ENCODE measurements at places on chromosomes 7 and 10.

- H3K27ac ChIP-seq: no peak overlapping the region
- DNase-seq: no peak
- no peaks in the 10 kb centered on the region for H3K27me3 ChIP-seq
- no peak overlapping the region for H3K4me3 ChIP-seq
- H3K4me1 ChIP-seq: no peaks in the 10 kb centered on the region
These were observed 247.6 kb upstream of the MKI67 start for GRCh38 chr10:128373831-128374230.

GRCh38 chr10:109975244-109976190 is 32.3 kb upstream of the ADD3 start:
- H3K27me3 ChIP-seq: no peaks in the 10 kb centered on the region
- no peak overlapping the region for H3K27ac ChIP-seq
- no peaks in the 10 kb centered on the region for H3K36me3 ChIP-seq
- H3K4me1 ChIP-seq: peaks cover 4% of the 10 kb centered on the region
- H3K4me3 ChIP-seq: no peak overlapping the region

DNA sequence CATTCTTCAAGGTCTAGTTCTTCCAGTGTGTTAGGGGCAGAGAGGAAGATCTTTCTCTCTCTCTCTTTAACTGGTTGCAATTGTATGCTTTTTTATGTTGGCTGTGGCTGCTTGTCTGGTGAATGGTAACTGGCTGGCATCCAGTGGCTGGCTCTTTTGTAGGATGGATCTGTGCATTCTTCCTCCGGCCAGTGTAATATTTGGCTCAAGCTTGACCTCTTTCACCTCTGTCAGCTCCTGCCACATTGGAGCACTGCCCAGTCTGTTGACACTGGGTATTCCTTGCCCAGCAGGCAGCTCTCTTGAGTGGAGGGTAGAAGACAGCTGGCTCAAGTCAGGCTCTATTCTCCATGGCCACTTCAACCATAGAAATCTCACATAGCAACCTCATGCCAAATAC is 528.3 kb downstream of the PHTF2 start:
- no peak overlapping the region for H3K4me3 ChIP-seq
- no peaks in the 10 kb centered on the region for H3K36me3 ChIP-seq
- no peaks in the 10 kb centered on the region for H3K27me3 ChIP-seq

DNA sequence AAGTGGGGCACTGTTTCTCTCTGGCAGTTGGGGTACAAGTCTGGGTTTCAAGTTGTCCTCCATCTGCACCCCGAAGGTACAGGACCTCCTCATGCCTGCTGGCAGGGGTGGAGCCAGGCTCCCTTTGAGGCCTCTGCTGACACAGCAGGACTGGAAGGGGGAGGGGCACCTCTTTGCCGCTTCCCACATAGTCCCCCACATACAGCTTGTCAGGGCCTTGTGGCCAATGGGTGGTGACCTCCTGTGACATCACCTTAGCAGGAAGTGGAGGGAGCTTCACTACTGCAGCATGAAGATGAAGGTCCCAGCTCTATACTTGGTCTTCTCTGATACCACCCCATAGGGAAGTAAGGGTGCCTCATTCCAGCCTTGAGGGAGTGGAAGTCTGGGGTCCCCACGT is 167.8 kb downstream of the RAMP3 start:
- no peaks in the 10 kb centered on the region for H3K36me3 ChIP-seq
- peak; percentile 50 for DNase-seq
- H3K27me3 ChIP-seq: no peaks in the 10 kb centered on the region
- no peak overlapping the region for H3K4me3 ChIP-seq

- no peaks in the 10 kb centered on the region for H3K36me3 ChIP-seq
- no peak for DNase-seq
- H3K4me1 ChIP-seq: peaks cover 4% of the 10 kb centered on the region
- peaks cover 44% of the 10 kb centered on the region for H3K27me3 ChIP-seq
These were observed 655 bp downstream of the SP8 start for GRCh38 chr7:20786049-20786412.
